ENCODE measurements at places on chromosomes 3 and 15.
A peak's percentile ranks its signal among the peaks of the same experiment; 100 is the strongest.

- no peak for DNase-seq
These were observed 184.1 kb upstream of the CCDC54 start for GRCh38 chr3:107193116-107193515.

- no peak for DNase-seq
These were observed 29.9 kb upstream of the FBN1 start for GRCh38 chr15:48675436-48675835.

DNA sequence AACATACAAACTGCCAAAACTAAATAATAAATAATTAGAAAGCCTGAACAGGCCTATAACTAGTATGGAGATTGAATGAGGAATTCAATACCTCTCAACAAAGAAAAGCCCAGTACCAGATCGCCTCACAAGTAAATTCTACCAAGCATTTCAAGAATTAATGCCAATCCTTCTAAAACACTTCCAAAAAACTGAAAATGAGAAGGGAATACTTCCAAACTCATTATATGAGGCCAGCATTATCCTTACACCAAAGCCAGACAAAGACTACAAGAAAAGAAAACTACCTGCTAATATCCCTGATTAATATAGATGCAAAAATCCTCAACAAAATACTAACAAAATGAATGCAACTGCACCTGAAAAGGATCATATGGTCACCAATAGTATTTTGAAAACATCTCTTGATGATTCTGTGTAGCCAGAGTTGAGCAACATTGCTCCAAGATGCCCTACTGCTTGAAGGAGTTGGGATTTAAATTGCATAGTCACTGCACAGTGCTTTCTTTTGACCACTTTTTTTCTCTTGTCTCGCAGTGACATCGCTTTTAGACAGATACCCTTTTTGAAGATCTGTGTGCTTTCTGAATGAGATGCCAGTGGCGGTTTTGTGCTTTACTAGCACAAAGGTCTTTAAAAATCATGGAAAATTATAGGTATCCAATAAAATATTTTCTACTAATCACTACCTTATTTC, 487.2 kb upstream of the RASGRP1 start:
- no peak for DNase-seq

DNA sequence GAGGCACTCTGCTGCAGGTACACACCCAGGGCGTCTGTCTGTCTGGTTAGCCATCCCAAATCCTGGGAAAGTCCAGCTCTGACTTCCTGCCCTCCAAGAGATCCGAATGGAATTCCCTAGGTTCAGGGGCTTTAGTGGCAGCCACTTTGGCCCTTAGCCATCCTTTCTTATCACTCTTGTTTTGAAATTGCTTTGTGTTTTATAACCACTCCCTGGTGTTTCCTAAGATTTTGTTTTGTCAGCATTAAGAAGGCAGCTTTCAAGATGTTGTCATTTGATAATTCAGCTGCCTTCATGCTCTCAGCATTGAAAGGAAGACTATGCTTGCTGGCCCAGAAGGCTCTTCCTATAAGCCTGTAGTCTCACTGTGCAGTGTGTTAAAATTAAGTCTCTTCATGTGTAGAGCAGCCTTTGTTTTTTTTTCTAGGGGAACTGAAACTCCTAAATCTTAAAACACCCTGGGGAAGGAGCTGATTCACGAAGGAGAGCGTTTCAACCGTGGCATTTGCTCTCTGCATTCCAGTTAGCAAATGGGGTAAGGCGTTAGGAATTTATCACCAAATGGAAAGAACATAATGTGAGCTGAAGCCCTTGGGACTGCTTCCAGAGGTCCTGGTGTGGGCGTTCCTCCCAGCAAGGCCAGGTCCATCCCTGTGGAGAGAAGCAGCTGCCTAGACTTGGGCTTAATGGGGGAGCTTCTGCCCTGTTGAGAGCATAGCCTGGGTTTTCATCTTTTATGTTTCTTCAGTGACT, 14.2 kb upstream of the CLEC3B start:
- DNase-seq: no peak

GRCh38 chr3:20039765-20040547, at the start of gene KAT2B:
Gene KAT2B (plus strand): TSS chr3:20040446. CDS start chr3:20040478, 32 bp downstream.
- peak; percentile 59 for DNase-seq

DNA sequence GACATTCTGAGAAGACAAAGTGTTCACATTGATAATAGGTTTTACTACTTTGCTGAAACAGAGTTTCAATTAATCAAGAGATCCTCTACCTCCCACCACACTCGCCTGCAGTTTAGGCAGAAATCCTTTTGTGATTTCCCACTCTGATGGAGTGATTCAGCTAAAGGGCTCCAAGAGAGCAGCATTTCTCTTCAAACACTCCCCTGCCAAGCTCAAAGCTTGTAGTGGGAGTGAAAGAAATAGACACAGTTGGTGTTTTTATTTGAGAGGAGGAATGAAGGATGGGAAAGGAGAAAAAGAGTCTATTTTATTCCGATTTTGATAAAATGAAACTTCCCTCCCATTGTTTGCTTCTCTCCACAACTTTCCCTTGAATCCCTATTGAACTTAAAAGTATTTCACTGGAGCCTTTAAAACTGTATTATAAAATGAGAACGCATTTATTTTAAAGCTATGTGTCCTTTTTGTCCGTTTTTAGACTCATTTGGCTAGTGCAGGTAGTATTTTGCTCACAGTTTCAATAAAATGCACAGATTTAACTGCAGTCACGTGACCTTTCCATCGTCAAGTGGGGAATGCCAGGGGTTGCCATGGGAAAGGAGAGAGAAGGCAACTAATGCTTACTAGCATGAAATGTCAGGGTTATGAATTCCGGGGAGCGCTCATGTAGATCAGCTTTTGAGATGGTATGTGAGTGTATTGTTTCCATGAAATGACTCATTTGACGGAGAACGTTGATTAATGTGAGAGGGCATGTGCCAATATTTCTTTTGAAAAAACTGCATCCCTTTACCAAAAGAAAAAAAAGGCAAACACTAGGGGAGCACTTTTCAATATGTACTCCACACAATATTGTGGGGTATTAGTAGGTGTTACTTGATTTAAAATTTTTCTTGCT, 7.7 kb upstream of the OSBPL11 start:
- no peak for DNase-seq

- no peak for DNase-seq
These were observed 2.1 kb downstream of the RAB43 start for GRCh38 chr3:129119365-129120100.

DNA sequence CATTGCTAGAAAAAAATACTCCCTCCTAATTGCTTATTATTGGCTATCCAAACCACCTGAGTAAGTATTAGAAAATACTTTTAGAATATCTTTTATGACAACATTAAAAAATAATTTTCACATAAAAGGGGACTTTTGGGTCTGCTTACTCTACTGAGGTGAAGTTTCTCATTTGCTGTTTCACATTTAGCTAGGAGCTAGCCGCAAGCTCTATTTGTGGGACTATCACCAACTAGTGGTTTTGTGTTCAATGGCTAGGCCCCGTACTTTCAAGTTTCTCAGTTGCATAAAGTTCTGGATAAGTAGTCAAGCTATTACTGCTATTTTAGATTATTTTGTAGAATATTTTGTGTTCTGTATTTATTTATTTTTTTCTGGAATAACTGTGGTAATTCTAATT, 244.2 kb upstream of the SLITRK3 start:
- DNase-seq: no peak

- no peak for DNase-seq
These were observed 198.1 kb downstream of the MBNL1 start for GRCh38 chr3:152466784-152467183.

GRCh38 chr3:41601404-41601987, 360.4 kb downstream of the ULK4 start:
- DNase-seq: no peak

DNA sequence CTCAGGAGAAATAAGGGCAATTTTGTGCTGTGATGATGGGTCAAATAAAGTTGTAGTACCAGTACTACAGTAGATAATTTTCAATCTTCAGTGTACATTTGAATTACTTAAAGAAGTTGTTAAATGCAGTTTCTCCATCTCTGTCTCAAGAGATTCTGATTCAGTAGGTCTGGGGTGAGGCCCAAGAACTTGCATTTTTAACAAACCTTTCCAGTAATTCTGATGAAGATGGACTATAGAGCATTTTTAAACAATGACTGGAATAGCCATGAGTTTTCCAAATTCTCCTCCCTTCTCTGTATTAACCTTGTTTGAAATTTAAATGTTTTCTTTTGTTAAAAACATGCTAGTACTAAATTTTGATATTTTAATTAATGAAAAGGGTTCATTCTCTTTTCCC, 127.0 kb upstream of the CD96 start:
- DNase-seq: no peak

- no peak for DNase-seq
These were observed 8.9 kb downstream of the DZIP3 start for GRCh38 chr3:108598375-108598774.

DNA sequence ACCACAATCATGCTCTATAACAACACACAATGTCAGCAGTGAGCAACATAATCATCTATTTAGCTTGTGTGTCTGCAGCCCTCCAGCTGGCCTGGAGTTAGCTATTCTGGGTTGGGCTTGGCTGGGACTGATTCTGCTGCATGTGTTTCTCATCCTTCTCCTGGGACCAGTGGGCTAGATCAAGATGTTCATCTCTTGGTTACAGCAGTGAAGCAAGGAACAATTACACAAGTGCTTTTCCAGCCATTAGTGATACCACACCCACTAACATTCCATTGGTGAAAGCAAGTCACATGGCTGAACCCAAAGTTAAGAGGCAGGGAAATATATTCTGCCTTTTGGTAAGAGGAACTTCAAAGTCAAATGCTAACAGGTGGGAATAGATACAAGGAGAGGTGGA, 14.6 kb downstream of the NUDT16 start:
- DNase-seq: no peak

- no peak for DNase-seq
These were observed 309.0 kb upstream of the PROK2 start for GRCh38 chr3:72093992-72094334.

DNA sequence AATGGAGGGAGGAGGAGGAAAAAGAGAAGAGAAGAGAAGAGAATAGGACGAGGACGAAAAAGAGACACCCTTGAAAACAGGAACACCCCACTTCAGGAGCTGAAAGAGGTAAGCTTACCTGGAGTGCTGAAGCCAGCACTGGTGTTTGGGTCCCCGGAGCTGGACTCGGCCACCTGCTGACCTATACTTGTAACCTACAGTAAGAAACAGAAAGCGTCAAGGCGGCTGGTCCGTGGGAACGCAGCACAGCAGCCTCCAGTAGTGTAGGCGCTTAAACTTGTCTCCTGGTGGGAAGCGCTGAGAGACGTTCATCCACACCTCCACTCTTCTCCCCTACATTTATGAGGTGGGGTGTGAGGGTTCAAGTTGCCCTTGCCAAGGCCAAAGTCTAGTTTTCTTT, 141.0 kb downstream of the NSMCE3 start:
- no peak for DNase-seq

GRCh38 chr15:84905016-84905916, 20.8 kb downstream of the SLC28A1 start:
- no peak for DNase-seq

GRCh38 chr15:61037031-61037430, 192.1 kb downstream of the RORA start:
- DNase-seq: no peak

DNA sequence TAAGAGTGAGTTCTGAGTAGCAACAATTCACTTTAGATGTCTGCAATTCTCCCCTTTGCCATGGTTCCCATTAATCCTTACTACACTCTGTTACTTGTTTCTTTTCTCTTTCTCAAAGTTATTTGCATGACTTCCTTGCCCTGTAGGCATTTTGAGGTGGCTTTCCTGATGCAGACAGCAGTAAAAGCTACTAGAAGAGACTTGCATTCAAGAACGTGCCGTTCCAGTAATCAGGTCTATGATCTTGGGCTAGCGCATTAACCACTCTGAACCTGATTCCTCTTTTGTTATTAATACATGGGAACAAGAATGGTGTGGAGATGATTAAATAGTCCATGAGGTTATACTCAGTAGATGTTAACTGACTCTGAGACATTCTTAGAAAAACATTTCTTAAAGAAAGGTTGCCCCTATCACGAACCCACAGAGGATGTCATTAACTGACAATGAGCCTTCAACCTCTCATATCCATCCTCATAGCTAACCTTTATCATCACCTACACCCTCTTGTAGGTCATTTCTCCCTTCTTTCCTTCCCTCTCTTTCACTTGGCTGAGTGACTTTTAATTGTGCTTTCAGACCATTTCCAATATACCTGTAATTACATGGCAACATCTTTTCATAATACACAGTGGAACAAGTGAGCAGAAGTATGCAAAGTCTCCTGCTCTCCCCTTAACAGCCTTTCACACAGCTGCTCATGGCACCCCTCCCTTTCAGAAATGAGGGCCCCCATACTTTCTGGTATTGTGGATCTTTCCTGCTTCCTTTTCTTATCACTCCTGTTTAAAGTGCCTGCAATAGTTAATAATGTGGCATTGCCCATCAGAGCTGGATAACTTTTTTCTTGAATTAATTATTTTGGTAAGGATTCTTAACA, 175.9 kb downstream of the CHST2 start:
- DNase-seq: no peak

- DNase-seq: no peak
These were observed 386.9 kb downstream of the PDCD6IP start for GRCh38 chr3:34185301-34185700.

- no peak for DNase-seq
These were observed 423.3 kb downstream of the SOX2 start for GRCh38 chr3:182135056-182135455.

DNA sequence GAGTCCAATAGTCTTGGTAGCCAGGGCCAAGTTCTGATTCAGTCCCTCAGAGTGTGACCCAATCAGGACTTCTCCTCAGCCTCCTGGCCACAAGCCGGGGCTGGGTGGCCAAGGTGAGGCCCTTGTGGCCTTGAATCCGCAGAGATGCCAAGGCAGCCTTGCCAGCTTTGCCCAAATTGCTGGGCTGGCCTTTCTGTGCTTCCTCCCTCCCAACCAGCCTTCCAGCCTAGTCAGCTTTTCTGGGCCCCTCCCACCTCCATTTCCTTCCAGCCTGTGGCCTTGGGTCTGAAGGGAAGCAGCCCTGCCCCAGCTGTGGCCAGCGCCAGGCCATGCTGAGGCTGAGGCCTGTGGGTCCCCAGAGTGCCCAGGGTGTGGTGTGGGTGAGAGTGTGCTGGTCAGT, 34.3 kb upstream of the ANKDD1A start:
- DNase-seq: no peak

- no peak for DNase-seq
These were observed 1.3 kb downstream of the TLE3 start for GRCh38 chr15:70096215-70097062.

GRCh38 chr15:62840526-62841268, 201.8 kb upstream of the TPM1 start:
- DNase-seq: no peak
